ENCODE measurements at places on chromosomes 5 and 9. TPM values are rescaled to one million over a fixed set of nuclear protein-coding genes. Genes with fewer than 3 reads are reported as not detected.

The POMT1 gene
- total RNA-seq = 41.5 TPM

The PCDHB11 gene
- not detected for total RNA-seq

The TMEM174 gene
- not detected for total RNA-seq

The TAS2R1 gene
- total RNA-seq = not detected

The MAML1 gene
- 34.7 TPM for total RNA-seq

The IRX4 gene
- not detected for total RNA-seq

The IFNA13 gene
- not detected for total RNA-seq

The C9orf153 gene
- total RNA-seq = not detected

The GRM6 gene
- total RNA-seq = not detected

The PCDHA1 gene
- not detected for total RNA-seq

The CMYA5 gene
- total RNA-seq = 0.21 TPM

All from activated CD8-positive, alpha-beta memory T cell treated with anti-CD3 and anti-CD28 coated beads, Interleukin-2, amount 10 ng/mL, durations not matched to agents 7 days and 5 days (primary cell).